ENCODE measurements at places on chromosomes 1 and 21.

DNA sequence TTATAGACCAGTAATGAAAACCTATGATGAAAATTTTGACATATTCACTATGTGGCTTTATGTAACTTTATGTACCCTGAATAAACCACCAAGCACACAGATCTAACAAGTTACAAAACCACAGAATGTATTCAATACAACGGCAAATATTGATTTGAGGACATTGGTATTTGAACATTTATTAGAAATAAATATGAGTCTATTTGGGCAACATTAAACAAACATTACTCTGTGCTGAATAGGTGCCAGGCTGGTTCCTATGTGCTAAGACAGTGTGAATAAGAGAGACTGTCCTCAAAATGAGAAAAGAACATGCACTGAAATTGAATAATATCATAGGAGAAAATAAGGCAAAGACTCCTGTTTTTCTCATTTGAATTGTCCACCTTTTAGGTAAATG, 1341.2 kb downstream of the PLA2G4A start:
- DNase-seq: no peak

DNA sequence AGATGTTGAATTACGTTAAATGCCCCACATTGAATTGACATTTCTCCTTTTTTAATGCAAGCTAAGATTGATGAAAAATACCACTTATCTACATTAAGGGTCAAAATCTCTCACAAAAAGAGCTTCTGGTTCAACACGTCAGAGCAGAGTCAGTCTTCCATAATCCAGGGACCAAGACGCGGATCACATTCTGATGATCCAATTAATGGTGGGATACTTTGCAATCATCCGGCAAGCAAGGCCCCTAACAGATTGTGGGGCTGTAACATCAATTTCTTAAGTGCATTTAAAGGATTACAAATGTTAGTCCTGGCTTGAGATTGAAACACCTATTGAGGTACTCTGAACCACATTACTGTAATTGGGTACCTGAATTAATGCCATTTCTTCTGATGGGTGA, 120.2 kb upstream of the ESRRG start:
- DNase-seq: no peak

GRCh38 chr1:30966690-30967369, 58.3 kb upstream of the SDC3 start:
- no peak for DNase-seq

GRCh38 chr1:17403081-17403480, 31.1 kb downstream of the PADI6 start:
- no peak for DNase-seq

DNA sequence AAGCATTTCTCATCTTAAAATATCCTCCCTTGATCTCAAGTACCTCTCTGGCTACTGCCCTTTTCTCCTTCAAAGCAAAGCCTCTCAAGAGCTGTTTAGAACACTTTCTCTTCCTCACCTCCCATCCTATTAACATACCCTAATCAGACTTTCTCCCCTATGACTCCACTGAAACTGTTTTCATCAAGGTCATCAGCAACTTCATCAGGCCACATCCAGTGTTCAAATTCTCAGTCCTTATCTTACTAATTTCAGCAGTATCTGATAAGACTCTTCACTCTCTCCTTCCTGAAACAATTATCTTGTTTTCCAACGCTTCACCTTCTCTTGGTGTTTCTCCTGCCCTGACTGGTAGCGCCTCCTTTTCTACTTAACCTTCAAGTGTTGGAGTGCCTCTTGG, 1.5 kb upstream of the RAP1A start:
- DNase-seq: no peak

- DNase-seq: no peak
Measured at GRCh38 chr1:159010391-159010790, 684 bp downstream of the IFI16 start.

DNA sequence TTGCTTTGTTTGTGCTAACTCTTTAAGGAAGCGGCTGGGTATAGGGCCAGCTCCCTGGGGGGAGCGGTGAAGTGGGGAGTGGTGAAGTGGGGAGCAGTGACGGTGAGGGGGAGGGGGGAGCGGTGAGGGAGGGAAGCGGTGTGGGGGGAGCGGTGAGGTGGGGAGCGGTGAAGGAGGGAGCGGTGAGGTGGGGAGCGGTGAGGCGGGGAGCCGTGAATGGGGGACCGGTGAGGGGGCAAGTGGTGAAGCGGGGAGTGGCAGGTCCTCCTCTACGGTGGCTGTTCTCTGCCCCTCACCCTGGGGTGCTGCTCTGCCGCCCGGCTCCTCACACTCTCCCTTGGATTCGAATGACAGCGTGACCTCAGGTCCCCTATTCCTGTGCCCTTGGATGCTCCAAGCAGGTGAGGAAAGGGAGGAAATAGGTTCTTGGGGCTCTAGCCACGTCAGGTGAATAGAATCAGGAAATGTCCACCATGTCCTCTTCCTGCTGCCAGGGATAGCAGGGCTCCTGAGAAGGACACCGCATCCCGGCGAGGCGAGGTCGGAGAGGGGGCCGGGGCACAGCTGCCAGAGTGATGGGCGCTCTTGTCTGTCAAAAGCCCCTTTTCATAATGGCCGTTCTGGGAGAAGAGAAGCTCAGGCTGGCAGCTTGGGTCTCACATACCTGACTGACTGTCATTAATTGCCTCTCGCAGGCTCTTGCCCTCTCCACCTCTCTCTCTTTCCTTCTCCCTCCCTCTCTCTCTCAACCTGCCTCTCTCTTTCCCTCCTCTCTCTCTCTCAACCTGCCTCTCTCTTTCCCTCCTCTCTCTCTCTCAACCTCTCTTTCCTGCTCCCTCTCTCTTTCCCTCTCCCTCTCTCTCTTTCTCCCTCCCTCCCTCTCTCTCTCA, 134.2 kb downstream of the PGBD5 start:
- DNase-seq: no peak
